ENCODE measurements at places on chromosomes 3 and 15. TPM values are rescaled to one million over a fixed set of nuclear protein-coding genes. Genes with fewer than 3 reads are reported as not detected.

DNA sequence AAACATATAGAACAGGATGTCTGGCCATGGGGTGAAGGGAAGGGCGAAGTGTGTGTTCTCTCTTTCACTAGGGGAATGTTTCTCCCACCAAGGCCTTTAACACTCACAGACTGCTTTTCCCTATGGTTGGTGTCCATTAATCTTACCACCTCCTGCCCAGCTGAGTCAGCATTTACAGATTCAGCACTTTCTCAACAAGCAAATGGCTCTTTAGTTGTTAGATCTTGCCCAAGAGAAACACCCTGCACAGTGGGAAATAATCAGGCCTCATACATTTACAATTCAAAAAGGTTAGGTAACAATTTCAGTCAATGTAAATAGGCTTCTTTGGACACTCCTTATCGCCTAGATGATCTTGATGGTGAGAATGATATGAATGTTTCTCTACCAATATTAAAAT, 418.2 kb downstream of the EPHA3 start:
- no peak overlapping the region for H3K27ac ChIP-seq
- no peak overlapping the region for H3K4me3 ChIP-seq
- DNase-seq: no peak
- no peaks in the 10 kb centered on the region for H3K36me3 ChIP-seq

DNA sequence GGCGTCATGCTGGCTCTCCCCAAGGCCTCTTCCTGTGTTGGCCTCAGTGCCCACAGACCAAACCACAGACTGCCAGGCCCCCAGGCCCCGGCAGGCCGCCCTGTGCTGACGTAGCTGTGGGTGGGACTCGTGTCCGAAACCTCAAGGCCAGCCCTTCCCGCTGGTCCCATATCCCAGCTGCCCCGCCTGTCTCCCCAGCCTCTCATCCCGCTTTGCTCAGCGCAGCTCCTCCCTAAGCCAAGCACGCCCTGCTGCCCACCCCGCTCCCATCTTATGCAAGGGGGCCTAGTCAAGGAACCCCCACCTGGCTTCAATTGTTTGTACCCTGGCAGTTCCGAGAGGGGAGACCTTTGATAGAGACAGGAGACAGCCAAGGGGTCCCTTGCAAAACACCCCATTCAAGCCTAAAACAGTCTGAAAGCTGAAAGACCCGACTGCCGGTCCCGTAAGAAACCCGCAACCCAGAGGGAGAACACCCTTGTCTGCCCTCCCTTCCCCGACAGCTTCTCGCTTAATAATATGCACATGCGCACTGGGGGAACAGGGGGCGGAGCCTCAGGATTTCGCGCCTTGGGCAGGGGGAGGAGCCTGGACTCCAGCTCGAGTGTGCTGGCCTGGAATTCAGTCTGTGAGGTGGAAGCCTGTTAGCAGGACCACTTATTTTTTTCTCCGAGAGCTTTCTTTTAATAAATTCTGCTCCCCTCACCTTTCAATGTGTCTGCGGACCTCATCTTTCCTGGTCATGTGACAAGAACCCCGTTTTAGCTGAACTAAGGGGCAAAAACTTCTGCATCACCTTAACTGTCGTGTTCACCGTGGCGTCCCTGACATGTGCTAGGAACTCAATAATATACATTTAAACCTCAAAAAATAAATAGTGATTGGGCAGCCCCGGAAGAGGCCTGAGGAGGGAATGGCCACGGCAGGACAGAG, 17.2 kb downstream of the TNFAIP8L3 start:
- peak overlapping the region; percentile 39 for H3K4me3 ChIP-seq
- peak overlapping the region; percentile 78 for H3K27ac ChIP-seq
- no peaks in the 10 kb centered on the region for H3K27me3 ChIP-seq
- peaks cover 27% of the 10 kb centered on the region for H3K4me1 ChIP-seq
- H3K36me3 ChIP-seq: no peaks in the 10 kb centered on the region
- DNase-seq: peak; percentile 89

- no peaks in the 10 kb centered on the region for H3K36me3 ChIP-seq
- peaks cover 4% of the 10 kb centered on the region for H3K27me3 ChIP-seq
- DNase-seq: no peak
- no peak overlapping the region for H3K4me3 ChIP-seq
- peaks cover 11% of the 10 kb centered on the region for H3K4me1 ChIP-seq
These were observed 170.3 kb downstream of the MOBP start for GRCh38 chr3:39637807-39638206.

- H3K4me1 ChIP-seq: no peaks in the 10 kb centered on the region
- H3K36me3 ChIP-seq: no peaks in the 10 kb centered on the region
- H3K4me3 ChIP-seq: no peak overlapping the region
- H3K27me3 ChIP-seq: no peaks in the 10 kb centered on the region
These were observed 461.3 kb upstream of the NAALADL2 start for GRCh38 chr3:174397848-174398247.

DNA sequence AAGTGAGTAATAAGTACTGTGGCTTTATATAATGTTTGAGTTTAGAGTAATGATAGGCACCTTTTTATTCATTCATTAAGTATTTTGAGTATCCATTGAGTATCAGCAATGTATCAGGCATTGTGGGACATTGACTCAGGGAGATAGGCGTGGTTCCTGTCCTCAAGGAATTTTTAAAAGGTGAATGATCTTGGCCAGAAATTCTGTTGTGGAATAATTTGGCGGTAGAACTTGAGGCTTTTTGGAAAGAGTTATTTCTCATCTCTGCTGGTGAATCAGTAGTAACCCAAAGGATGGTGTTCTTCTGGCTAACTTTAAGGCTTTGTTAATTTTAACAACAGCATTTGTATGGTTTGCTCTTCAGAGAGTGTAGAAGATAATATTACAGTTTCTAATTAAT, 2.0 kb downstream of the RAB7A start:
- H3K36me3 ChIP-seq: peaks cover 34% of the 10 kb centered on the region

Gene UBAP1L
- 6.3 TPM for total RNA-seq

Data from activated CD4-positive, alpha-beta T cell treated with anti-CD3 and anti-CD28 coated beads, Interleukin-2, amount 10 ng/mL, durations not matched to agents 24 days and 14 days (primary cell).